ENCODE measurements at places on chromosomes 2 and 18. TPM values are rescaled to one million over a fixed set of nuclear protein-coding genes. Genes with fewer than 3 reads are reported as not detected.

The ASPRV1 gene
- total RNA-seq = 0.63 TPM

The RAD51AP2 gene
- not detected for total RNA-seq

DNA sequence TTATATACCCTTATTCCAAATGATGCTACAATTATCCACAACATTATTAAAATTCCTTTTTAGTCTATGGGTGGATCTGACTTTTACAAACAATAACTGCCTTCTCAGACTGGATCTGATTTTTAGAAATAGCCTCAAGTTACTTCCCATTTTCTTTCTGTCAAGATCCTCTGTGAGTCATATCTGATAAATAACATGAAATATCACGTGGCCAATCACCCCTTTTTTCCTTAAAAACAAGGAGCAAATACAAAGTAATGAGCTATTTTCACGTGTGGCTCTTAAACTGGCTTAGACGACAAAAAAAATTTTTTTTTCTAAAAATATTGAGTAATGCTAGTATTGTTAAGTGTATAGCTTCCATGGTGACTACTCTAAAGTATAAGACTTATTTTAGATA is 6.7 kb downstream of the PELI1 start:
- DNase-seq = no peak

DNA sequence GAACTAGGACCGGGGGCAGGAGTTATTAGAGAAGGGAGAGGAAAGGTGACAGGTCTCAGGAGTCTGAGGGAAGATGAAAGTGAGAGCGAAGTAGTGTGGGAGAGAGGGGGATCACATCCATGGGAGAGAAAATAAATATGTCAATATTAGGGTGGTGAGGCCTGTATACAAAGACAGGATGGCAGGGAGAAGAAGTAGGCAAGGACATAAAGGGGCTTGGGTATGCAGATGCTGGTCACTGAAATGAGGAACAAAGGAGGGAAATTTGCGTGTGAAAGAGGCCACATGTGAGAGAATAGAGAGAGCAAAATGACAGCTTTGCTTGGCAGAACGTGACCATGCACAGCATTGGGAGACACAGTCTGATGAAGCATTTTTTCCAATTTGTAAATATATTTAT is 13.6 kb downstream of the METAP1D start:
- no peak for DNase-seq

DNA sequence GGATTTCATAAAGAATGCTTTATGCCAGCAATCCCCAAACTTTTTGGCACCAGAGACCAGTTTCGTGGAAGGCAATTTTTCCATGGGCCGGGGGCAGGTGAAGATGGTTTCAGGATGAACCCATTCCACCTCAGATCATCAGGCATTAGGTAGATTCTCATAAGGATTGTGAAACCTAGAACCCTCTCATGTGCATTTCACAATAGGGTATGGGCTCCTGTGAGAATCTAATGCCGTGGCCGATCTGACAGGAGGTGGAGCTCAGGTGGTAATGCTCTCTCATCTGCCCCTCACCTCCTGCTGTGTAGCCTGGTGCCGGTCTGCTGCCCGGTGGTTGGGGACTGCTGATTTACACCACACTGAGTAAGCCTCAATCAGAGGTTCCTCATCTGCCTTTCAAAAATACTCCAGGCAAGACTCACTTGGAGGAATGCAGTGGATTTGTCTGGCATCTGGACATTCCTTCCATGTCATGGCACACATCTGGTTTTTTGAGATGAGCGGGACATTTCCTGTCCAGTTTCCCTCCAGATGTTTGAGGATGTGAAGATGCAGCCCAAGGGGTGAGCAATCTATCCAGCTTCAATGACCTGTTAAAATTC is 185.8 kb downstream of the VAPA start:
- no peak for DNase-seq

The DNER gene
- total RNA-seq = not detected

DNA sequence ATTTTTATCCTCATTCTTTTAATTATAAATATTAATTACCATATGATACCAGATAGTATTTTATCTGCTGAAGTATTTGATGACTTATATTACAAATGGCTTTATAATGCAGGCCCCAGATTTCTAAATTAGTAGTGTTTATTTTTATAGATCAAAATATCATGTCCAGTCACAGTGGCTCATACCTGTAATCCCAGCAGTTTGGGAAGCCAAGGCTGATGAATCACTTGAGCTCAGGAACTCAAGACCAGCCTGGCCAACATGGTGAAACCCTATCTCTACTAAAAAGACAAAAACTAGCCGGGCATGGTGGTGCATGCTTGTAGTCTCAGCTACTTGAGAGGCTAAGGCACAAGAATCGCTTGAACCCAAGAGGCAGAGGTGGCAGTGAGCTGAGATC is 100.1 kb upstream of the ARHGAP15 start:
- no peak for DNase-seq

GRCh38 chr2:233395687-233396086 is 41.4 kb downstream of the DGKD start:
- DNase-seq = no peak
